ENCODE measurements at places on chromosomes 13 and 19. TPM values are rescaled to one million over a fixed set of nuclear protein-coding genes. Genes with fewer than 3 reads are reported as not detected.

The ZNF83 gene
- total RNA-seq = 45.0 TPM

The IRGC gene
- total RNA-seq = not detected

The DLL3 gene
- total RNA-seq = 14.3 TPM

The B3GNT8 gene
- total RNA-seq = 0.49 TPM

The LGALS14 gene
- not detected for total RNA-seq

The SBK3 gene
- total RNA-seq = not detected

The LAIR1 gene
- total RNA-seq = 0.98 TPM

The ZSCAN4 gene
- not detected for total RNA-seq

The ACER1 gene
- total RNA-seq = not detected

The OVOL3 gene
- not detected for total RNA-seq

The CYP2B6 gene
- total RNA-seq = not detected

The OR7C1 gene
- not detected for total RNA-seq

The KLF5 gene
- 1.7 TPM for total RNA-seq

The SLC25A42 gene
- total RNA-seq = 7.4 TPM

The ZNF565 gene
- 18.4 TPM for total RNA-seq

The OR7A5 gene
- not detected for total RNA-seq

The PROZ gene
- total RNA-seq = not detected

The NCR1 gene
- total RNA-seq = not detected

The CEACAM4 gene
- not detected for total RNA-seq

The ERICH4 gene
- total RNA-seq = not detected

The ACTL9 gene
- not detected for total RNA-seq

The THSD1 gene
- total RNA-seq = 6.9 TPM

The WDR87 gene
- total RNA-seq = not detected

The SMAD9 gene
- total RNA-seq = 14.8 TPM

The RFPL4A gene
- total RNA-seq = not detected

The SULT2A1 gene
- total RNA-seq = not detected

The GRK1 gene
- 1.2 TPM for total RNA-seq

The TEAD2 gene
- 5.7 TPM for total RNA-seq

The WASF3 gene
- 20.9 TPM for total RNA-seq

The LSR gene
- 1.7 TPM for total RNA-seq

The CABP5 gene
- total RNA-seq = not detected

The RFPL4AL1 gene
- not detected for total RNA-seq

The RNF17 gene
- not detected for total RNA-seq

The NLRP11 gene
- not detected for total RNA-seq

The ZSCAN5C gene
- not detected for total RNA-seq

The NEK5 gene
- 0.74 TPM for total RNA-seq

The HSH2D gene
- total RNA-seq = under 0.01 TPM

The CCDC8 gene
- total RNA-seq = 2.5 TPM
